ENCODE measurements at places on chromosomes 2 and 18.

- no peak for DNase-seq
Observed at GRCh38 chr2:85635011-85635410, 19.0 kb downstream of the USP39 start.

DNA sequence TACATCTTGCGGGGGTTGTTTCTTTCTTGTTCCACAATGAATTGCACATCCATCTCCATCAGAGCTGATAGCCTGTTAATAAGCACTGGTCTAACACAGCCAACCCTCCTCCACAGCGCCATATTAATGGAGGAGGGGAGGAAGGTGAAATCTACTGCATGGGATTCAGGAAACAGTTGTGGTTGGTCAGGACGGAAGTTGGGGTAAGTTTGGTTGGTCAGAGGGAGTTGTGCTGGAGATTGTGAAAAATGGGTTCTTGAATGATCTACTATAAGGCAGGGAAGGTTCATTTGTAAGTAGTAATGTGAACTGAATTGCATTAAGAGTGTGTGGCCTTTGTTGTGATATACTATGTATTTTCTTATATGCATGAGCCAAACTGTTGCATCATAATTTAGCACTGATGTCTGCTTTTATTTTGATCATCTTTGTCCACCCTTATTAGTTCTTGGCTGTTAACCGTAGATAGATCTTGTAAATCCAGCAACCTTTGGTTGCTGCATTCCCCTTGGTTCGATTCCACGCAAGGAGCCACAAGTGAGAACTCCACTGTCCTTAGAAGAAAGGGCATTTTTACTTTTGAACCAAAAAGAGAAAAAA lies 150.6 kb upstream of the MAPRE2 start:
- DNase-seq: no peak

DNA sequence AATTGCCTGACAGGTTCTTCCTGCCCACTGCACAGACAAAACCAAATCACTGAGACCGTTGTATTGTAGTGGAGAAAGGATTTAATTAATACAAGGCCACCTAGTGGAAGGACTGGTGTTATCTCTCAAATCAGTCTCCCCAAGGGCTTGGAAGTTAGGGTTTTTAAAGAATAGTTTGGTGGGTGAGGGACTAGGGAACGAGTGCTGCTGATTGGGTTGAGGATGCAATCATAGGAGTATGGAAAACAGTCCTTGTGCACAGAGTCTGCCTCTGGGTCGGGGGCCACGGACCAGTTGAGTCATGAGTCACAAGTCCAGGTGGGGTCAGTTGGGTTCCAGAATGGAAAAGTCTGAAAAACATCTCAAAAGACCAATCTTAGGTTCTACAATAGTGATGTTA lies 89.1 kb downstream of the B3GNT2 start:
- no peak for DNase-seq

GRCh38 chr2:119255760-119256581 lies 32.3 kb downstream of the STEAP3 start:
- DNase-seq: no peak

- DNase-seq: no peak
Observed at GRCh38 chr2:172429301-172429968, 2.0 kb downstream of the ITGA6 start.

GRCh38 chr2:56770490-56770889 lies 586.7 kb downstream of the CCDC85A start:
- no peak for DNase-seq
